ENCODE measurements at places on chromosomes 1 and 21.

GRCh38 chr1:225882694-225883615, 775 bp upstream of the TMEM63A start:
- no peak for DNase-seq

DNA sequence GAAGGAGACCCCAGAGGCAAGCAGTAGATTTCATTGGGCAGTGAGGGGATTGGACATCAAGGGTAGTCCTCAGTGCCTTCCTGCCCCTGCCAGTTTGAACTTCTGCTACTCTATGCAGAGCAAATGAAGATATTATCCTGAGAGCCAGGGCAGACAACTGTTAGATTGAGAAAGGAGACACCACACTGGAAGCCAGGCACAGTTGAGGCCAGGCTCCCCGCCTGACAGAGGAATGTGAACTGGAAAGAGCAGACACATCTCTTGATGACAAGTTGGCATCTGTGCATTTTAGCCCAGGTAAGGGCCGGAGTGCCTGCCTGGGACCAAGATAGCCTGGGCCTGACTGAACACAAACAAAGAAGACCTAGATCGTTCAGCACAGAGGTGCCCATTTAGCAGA, 16.0 kb downstream of the SH3BGR start:
- DNase-seq, result no peak

DNA sequence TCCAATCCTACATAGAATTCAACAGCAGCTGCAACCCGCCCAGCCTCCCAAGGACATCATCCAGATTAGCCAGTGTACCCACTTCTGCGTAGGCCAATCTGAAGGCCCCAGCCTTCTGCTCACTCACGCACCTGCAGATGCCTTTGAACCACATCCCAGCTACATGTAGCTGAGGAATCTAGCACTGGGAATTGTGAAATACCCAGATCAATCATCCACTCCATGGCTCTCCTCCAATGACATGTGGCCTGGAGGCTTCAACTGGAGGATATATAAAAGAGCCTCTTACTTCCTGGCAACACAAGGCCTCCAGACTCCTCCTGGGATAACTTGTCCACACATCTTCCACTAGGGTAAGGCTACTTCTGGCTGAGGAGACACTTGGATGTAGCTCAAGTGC, at the start of gene LCE6A:
Gene LCE6A, plus strand, starts transcription at position 301 of the 400 bp plus-strand sequence. CDS start 665 bp downstream, outside the sequence.
- DNase-seq, result no peak

DNA sequence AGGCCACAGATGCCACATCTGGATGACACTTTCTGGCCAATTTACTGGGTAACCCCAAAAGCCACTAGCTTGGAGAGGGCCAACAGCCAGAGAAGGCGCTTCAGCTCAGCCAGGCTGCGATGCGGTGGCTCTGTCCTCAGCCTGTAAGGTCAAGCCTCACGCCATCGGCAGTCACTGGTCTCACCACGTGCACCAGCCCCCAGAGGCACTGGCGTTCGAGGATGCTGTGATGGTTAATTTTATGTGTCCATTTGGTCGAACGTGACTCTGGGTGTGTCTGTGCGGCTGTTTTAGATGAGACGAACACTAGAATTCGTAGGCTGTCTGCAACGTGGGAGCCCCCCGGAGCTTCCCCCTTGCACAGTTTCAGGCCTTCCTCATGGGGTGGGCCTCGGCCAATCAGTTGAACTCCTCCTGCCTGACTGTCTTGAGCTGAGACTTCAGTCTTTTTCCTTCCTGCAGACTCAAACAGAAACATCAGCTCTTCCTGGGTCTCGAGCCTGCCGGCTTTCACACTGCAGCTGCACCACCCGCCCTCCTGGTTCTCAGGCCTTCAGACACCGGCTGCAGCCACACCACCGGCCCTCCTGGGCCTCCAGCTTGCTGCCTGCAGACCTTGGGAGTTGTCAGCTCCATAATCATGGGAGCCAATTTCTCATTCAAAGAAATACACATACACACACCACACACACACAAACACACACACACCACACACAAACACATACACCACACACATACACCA, 41.6 kb upstream of the SLC45A1 start:
- no peak for DNase-seq

DNA sequence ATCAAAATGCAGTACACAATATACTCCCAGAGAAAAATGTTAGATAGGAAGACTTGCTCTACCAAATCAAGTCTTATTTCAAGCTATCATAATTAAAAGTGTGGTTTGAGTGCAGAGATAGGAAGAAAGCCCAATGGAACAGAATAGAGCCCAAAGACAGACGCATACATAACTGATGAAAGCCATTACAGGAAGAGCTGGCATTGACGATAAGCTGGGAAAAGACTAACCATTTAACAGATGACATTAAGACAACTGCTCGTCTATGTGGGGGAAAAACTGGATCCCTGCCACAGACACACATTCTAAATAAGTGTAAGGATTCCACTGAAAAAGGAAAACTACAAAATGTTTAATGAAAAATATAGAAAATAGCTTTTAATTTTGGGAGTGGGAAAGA, 85.5 kb downstream of the NGF start:
- DNase-seq, result no peak

DNA sequence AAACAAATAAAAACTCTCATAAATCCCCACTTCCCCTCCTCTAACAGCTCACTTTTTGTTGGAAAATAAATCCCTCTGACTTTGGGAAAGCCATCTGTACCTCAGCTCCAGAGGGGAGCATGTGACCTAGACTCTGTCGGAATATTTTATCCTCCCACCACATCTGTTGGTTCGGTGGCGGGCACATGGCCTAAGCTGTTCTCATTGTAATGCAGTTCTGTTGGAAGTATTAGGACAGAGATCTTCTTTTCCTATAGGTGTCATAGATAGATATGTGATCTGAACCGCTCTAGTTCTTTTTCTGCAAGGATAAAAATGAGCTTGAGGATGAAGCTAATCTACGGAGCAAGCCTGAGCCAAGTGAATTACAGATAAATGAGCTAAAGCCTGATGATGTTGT, 50.5 kb upstream of the EPS8L3 start:
- DNase-seq, result no peak

- DNase-seq, result no peak
Measured at GRCh38 chr1:13797397-13797796, 97.4 kb downstream of the PRDM2 start.

- DNase-seq, result no peak
Measured at GRCh38 chr1:55927702-55928290, 651.6 kb downstream of the PLPP3 start.
